AG20443 (cell line): ENCODE measurements at places on chromosomes 2 and 18.
A peak's percentile ranks its signal among the peaks of the same experiment; 100 is the strongest.

GRCh38 chr2:6025391-6025790, 333.2 kb downstream of the SOX11 start:
- no peak for DNase-seq

DNA sequence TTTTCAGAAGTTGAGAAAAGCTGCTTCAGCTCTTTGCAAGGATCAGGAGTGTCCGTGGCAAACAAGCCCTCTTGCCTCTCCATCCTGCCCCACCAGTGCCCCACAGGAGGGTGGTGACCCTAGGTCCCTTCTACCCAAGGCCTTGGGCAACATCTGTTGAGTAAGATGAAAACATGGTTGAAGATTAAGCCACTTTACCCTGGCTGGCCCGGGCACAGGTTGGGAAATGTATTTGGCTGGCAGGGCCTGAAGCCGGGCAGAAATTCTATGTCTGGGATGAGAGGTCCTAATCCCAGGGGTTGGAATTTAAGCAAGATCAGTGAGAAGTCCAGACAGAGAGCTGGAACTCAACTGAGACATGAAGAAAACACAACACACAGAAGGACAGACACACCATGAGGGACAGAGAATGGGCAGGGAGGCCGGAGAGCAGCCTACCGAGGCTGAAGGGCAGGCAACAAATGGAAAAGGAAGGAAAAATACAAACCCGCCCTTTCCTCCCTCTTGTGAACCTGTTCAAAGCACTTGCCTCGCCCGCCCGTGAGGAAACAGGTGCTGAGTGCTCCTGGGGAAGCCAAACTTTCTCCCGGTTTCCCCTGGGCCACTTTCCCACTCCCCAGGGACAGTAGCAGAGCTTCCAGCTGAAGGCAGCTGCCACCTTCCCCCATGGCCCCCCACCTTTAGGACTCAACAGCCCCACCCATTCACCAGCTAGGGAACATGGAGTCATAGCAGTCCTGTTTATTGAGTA, 86.1 kb downstream of the TNS1 start:
- no peak for DNase-seq

DNA sequence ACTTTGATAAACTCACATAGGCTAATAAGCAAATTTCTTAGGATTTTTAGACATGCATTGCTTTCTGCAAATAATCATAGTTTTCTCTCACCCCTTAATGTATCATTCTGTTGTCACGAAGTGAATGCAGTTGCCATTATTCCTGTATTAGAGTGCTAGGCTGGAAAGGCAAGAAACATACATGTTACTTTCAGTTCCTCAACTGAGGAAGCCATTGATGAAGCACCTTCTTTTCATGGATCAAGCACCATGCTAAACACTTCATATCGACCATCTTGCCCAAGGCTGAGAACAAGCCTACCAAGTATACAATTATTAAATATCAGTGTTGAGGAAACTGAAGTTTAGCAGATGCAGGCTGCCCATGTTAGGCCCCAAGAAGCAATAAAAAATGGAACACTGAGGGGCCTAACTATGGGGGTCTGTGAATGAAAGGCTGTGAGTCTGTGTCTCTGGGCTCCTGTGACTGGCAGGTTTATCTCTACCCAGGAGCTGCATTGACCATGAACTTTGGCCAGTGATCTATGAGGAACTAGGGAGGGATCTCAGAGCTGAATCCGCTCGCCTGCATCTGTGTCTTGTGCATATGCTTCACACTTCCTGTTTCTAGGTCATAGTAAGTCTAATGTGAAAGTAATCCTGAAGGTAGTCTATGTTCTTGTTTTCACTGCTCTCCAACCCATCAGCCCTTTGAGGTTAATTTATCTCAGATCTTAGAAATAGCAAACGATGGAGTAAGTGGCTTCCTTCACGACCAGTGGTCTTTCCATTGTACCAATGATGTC, 16.0 kb upstream of the TSPYL6 start:
- DNase-seq: no peak

- no peak for DNase-seq
These were observed 21.2 kb upstream of the THOC1 start for GRCh38 chr18:289026-289425.

- peak; percentile 51 for DNase-seq
These were observed 5.0 kb downstream of the RUFY4 start for GRCh38 chr2:218074031-218074430.

GRCh38 chr2:27150639-27151230, 1.9 kb downstream of the TCF23 start:
- DNase-seq: no peak
